ENCODE measurements at places on chromosomes 1 and 21. TPM values are rescaled to one million over a fixed set of nuclear protein-coding genes. Genes with fewer than 3 reads are reported as not detected.

Gene PHTF1
- 25.8 TPM for total RNA-seq

Gene HJV
- not detected for total RNA-seq

Gene C1orf56
- 5.2 TPM for total RNA-seq

Gene S100A13
- 126 TPM for total RNA-seq

Gene GGPS1
- 37.1 TPM for total RNA-seq

Gene HSD3B2
- total RNA-seq, result not detected

GRCh38 chr1:89536555-89537341, 12.1 kb downstream of the LRRC8B start:
- DNase-seq, result no peak

DNA sequence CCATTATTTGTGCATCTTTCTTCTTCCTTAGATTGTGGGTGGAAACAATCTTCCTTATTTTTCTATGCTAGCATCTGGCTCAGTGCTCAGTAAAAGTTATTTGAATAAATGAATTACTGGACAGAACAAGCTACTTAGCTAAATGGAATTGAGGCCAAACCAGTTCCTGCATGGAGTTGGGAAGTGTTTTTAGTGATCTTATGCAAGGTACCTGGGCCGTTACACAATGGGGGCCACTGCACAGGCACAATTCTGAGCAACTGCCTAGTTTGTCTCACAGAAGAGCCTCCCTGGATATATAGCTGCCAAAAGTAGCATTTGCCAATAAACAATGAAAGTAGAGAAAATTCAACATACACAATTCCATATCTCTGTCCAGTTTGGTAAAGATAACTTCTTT, 27.0 kb upstream of the SERBP1 start:
- no peak for DNase-seq

- DNase-seq, result peak; percentile 81
These were observed 64.6 kb downstream of the WNT9A start for GRCh38 chr1:227883073-227883520.

DNA sequence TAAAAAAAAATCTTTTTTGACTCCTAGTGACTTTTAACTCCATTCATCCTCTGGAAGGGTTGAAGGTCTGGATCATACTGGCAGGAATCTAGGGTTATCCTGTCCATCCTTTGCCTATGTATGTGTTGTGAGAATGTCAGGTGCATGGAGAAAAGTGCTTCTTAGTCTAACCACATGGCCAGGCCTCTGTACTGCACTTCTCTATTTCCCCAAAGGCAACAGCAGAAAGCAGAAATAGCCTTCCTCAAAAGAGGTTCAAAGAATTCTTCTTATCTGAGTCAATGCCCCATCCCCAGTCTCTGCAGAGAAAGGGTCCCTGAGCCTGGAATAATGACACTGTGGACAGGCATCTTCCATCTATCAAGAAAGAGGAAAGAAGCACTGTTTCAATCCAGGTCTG, 85.7 kb upstream of the CD34 start:
- no peak for DNase-seq

GRCh38 chr1:117678246-117678977, 72.6 kb downstream of the TENT5C start:
- DNase-seq, result no peak

DNA sequence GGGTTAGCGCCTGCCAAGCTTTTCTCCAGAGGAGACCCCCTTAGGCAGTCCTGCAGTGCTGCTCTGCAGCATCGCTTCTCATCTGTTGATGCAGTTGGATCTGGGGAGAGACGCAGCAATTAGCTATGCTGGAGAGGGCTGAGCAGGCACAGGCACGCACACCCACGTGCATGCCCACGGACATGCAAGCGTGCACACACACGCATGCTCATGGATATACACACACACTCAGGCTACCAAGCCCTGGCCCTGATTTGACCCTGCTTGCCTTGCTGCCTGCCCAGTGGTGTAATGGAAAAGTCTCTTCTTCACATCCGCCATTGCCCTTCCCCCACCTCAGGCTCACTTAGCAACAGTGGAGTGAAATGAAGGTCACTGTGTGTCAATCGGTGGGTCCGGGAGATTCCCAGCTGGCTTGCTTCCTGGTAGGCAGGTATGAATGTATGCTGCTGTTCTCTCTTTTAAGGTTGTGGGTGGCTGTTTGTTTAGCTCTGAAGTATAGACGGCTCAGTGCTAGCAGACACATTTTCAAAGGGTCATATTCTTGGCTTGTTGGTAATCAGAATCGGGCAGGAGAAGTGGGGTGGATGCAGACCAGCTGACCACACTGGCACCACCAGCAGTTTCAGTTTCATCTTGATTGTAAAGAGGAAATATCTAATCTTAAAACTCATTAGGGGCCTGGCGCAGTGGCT, 9.5 kb downstream of the ATP1B1 start:
- DNase-seq, result no peak

GRCh38 chr1:17233675-17234320, 15.1 kb upstream of the PADI3 start:
- peak; percentile 91 for DNase-seq

- DNase-seq, result no peak
These were observed 141.7 kb upstream of the HOOK1 start for GRCh38 chr1:59672851-59673572.

All from osteocyte (in vitro differentiated cells).